ENCODE measurements at places on chromosomes 6 and 20.

GRCh38 chr20:687468-688203 lies 12.0 kb upstream of the SCRT2 start:
- DNase-seq, result no peak

DNA sequence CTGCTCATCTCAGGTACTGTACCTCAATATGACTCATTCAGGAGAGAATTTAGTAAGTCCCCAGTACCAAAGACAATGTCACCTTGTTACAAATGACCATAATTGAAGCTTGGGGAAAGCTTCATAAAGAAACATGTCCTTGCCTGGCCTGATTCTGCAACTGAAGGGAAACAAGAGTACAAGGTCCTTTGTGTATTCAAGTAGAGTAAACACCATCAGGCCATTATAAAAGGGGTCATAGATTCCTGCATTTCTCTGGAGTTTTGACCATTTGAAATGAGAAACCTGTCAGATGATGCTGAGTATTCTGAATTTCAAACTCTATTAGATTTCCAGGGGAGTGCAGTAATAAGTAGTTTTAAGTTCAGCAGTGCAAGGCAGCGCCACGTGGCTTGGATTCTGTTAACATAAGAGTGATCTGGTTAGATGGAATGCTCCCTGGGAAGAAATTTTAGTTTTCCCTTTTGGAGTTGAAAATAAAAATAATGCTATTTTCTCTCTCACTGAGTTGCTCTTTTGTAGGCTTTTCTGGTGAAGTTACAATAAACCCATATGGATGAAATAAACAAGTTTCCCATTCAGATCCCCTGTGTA lies 1054.3 kb downstream of the EPHA7 start:
- no peak for DNase-seq

DNA sequence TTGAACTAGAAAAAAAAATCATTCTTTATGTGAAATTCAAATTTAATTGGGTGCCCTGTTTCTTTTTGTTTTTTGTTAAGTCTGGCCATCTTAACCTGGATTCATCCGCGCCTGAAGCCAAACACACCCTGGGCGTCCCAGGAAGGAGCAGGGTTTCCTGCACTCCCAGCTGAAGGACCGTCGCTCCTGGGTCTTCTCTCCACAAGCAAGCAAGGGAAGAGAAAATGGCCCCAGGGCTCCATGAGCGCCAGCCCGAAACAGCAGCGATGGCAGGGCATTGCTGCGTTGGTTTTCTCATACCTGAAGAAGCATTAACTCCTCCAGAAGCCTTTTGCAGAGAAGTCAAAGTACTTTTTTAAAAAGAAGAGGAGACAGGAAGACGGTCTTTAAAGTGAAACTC lies 105.4 kb upstream of the AFDN start:
- no peak for DNase-seq

GRCh38 chr20:34669094-34669493 lies 7.8 kb downstream of the PIGU start:
- no peak for DNase-seq

- DNase-seq, result no peak
These were observed 26.3 kb downstream of the FAM50B start for GRCh38 chr6:3875486-3875885.

DNA sequence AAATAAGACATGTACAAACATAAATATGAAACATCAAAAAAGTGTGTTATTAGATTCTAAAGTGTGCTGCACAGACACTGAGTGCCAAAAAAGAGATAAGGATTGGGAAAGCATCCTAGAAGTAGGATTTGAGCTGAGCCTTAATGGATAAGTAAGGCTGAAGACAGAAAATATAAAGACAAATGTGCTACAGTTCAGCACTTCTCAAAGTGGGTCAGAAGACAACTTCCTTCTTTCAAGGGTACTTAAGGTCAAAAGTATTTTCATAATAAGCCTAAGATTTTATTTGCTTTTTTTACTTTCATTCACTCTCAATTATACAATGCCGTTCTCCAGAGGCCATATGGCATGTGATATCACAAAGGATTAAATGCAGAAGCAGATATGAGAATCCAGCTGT lies 16.8 kb downstream of the USP45 start:
- DNase-seq, result no peak

DNA sequence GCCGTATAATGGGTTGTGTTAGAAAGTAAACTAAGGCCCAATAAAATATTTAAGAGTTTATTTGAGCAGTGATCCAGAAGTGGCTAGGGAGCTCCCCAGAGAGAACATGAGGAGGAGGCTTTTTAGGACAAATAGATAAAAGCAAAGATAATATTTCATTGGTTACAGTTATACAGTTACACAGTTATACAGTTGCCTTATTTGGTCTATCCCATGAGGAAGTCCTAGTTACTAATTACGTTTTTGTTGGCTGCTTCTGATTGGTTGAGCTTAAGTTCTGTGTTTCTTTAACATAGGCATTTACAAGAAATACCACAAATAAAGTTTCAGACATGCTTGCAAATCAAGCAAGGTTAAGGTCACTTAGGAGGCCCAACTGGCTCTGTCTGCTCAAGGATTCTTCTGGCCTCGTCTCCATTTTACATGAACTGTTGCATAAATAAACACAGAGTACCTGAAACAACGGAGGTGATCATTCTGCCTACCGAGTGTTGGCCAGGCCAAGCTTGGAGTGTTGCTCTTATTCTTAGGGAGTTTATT lies 7.0 kb downstream of the UBD start:
- no peak for DNase-seq

GRCh38 chr20:37278966-37279590 lies 10.4 kb upstream of the MANBAL start:
- DNase-seq, result no peak

DNA sequence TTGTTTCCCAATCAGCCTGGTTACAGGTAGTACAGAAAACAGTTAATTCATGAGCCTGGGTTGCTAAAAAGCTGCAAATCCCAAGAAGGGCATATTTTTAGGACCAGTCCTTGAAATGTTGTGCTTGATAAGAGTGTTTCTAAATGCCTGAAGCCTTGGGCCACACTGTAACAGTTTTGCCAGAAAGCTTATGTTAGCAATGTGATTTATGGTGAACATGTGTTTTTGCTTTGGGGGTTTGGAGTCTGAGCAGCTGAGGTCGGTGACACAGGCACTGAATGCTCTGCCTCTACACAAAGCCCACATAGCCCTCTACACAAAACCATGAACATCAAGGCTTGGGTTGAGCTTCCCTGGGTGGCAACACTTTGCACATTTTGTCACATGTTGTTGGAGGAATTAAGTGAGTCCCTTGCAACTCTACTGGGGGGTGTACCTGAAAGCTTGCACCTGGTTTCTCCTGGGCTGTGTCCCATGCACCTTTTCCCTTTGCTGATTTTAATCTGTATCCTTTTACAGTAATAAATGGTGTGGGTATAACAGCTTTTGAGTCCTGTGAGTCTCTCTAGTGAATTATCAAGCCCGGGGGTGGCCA lies 22.2 kb downstream of the AHI1 start:
- no peak for DNase-seq

DNA sequence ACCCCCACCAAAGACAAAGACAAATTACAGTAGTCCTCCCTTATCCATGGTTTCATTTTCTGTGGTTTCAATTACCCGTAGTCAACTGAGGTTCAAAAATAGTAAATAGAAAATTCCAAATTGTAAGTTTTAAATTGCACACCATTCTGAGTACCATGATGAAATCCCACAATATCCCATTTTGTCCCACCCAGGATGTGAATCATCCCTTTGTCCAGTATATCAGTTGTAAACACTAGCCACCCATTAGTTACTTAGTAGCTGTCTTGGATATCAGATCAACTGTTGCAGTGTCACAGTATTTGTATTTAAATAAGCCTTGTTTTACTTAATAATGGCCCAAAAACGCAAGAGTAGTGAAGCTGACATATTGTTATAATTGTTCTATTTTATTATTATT lies 364.0 kb upstream of the ARID1B start:
- DNase-seq, result no peak

DNA sequence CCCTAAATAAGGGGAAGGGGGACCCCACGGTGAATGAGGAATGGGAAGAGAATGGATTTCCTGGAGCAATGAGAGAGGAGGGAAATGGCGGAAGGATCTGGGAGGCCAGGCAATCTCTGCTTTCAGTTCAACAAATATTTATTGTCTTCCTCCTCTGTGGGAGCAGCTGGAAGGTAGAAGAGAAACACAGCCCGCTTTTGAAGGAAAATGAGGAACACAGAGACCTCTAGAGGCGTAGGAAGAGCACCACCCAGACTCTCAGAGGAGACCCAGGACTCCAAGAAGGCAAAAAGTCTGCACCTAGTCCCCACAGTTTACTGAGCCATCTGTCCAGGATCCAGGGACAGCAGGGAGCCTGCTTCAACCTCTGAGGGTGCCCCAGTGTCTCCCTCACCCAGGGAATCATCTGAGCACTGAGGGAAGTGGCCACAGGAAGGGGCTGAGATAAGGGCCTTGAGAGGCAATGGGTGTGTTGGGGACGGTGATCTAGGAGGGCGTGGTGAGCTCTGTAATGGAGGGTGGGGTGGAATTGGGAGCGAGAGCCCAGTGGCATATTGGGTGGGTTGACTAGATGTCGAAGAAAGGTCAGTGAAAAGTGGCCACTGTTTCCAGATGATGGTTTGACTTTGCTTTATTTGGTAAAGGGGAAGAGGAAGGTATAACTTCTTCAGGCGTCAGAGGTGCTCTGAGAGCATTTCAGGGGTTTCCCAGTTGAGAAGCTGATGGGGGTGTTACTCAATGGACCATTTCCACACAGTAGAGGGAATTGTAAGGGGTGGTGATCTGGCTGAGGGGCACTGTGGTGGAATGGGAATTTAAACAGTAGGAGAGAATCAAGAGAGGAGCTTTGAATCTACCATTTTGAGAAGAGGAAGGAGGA lies 610 bp downstream of the PSORS1C1 start:
- no peak for DNase-seq

GRCh38 chr6:170067181-170067641 lies 223.7 kb downstream of the DLL1 start:
- DNase-seq, result no peak

DNA sequence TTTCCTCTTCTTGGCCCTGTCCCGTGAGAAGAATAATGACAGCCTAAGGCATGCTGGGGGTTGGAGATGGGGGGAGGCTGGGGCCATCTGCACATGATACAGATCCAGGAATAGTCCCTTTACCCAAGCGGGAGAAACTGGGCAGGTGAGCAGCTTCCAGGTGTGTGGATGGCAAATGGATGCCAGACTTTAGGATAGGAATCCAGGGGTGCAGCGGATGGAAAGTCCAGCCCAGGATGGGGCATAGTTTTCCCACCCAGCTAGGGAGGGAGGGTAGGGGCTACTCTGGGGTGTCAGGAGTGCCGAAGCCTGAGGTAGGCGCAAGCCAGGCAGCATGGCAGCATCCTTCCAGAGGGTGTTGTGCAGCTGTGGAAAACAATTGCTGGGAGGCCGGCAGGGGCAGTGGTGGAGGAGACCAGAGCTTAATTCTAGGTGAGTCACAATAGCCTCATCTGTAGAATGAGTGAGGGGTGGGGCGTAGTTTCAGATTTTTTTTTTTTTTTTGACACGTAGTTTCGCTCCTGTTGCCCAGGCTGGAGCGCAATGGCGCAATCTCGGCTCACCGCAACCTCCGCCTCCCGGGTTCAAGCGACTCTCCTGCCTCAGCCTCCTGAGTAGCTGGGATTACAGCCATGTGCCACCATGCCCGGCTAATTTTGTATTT lies 15.4 kb upstream of the FAM110A start:
- DNase-seq, result no peak

- DNase-seq, result no peak
These were observed 200.5 kb downstream of the SMOC2 start for GRCh38 chr6:168641446-168641845.

DNA sequence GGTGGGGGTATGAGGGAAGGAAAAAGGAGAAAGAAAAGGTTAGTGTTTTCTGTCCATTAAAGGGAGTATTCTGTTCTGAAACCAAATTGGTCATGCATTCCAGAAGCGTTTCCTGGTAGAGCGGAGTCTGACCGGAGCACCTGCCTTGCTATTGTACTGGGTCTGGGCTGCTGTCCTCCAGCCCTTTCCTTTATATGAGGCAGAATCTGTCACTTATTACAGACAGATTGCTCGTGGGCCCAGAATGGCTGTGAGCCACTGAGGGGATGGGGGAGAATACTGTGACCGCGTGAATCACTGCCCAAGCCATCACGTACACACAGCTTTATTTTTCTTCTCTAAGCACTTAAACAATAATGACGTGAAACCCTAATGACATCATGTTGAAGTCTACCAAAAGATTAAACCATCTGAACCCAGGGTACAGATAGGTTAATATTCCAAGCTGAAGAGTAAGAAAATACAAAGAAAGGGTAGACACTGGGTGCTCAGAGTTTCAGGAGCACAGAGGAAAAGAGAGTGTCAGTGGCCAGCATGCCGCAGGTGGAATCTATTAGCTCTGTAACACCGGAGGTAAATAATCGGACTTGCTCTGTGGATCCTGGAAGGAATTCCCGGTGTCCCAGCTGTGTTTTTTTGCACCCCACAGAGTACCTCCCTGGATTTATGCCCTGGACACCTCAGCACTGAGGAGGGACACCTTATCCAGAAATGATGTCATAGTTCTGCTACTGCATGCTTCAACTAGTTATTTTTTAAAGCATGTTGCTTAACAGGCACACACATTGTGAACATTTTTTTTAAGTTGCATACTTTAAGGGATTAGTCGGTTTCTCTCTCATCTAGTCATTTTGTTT lies 573.3 kb downstream of the PKHD1 start:
- peak; percentile 67 for DNase-seq

DNA sequence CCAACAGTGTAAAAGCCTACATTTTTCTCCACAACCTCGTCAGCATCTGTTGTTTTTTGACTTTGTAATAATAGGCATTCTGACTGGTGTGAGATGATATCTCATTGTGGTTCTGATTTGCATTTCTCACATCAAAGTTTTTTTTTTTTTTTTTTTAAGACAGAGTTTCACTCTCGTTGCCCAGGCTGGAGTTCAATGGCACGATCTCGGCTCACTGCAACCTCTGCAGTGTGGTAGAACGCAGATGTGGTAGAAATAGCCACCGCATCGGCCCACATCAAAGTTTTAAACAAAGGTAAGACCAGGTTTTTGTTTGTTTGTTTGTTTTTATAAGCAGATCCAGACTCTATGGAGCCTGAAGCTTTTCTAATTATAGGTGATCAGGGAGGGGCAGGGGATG lies 12.7 kb upstream of the PPP1R3G start:
- no peak for DNase-seq

- no peak for DNase-seq
These were observed 60.7 kb upstream of the ADGRG6 start for GRCh38 chr6:142241061-142241460.

DNA sequence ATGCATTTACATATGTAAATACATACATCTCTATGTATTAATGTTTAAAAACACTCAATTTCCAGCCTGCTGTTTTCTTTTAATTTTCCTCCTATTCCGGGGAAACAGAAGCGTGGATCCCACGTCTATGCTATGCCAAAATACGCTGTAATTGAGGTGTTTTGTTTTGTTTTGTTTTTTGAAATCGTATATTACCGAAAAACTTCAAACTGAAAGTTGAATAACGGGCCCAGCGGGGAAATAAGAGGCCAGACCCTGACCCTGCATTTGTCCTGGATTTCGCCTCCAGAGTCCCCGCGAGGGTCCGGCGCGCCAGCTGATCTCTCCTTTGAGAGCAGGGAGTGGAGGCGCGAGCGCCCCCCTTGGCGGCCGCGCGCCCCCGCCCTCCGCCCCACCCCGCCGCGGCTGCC lies 355 bp upstream of the BMP2 start:
- no peak for DNase-seq

Data from ecto neural progenitor cell (in vitro differentiated cells).